Fibroblast of skin of scalp (primary cell): ENCODE measurements at places on chromosomes 2 and 18.

DNA sequence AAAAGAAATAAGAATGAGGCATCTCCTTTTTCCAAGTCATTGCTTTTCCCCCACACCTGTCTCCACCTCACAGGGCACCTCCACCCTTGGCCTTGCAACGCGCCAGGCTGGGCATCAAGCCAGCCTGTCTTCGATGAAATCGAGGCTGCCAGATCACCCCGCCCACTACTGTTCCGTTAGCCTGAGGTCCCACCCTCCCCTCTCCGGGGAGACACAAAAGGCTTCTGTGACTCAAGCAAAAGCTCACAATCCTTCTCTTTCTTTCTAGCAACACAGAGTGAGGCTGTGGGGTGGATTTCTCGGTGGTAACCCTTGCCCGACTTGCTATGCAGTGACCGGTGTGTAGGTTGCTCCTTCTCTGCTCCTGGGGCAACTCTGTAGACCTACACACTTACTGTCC is 9.9 kb downstream of the TNP1 start:
- no peak for DNase-seq

DNA sequence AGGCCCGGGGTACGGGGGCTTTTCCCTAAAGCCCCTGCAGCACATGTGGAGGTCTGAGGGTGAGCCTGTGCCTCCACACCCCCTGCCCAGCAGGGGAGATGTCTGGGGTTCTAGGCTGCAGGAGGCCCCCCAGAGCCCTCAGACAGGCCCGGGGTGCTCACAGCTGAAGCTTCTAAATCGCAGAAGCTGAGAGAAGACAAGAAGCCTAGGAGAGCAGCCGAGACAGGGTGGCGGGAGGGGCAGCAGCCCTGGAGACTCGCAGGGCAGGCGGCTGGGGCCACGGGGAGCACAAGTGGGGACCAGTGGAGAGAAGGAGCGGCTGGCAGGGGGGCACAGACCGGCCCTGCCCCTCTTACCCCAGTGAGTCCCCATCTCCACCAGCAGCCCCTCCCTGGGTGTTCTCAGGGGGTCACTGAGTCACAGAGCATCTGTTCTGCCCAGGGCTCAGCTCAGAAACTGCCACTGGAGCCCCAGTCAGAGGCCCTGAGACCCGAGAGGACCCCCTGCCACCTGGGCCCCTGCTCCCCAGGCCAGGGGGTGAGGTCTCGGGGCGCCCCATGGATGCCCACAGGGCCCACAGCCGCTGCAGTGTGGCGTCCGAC is 26.1 kb downstream of the GPC1 start:
- no peak for DNase-seq

DNA sequence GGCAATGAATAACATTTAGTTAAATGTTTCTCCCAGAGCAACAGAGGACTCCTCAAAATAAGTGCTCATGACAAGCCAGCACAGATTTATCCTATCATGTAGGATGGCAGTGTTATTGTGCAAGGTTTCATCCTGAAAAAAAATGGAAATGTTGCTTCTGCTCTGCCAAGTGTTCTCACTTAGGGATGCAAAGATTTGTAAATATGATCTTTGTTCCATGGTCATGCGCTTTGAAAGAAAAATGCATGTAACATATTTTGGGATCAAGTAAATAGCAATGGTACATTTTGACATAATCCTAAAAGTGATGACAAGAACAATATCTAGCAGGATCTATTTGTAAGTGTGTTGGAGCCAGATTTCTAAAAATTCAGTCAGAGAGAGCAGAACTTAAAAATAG is 229.5 kb upstream of the CCDC150 start:
- no peak for DNase-seq

DNA sequence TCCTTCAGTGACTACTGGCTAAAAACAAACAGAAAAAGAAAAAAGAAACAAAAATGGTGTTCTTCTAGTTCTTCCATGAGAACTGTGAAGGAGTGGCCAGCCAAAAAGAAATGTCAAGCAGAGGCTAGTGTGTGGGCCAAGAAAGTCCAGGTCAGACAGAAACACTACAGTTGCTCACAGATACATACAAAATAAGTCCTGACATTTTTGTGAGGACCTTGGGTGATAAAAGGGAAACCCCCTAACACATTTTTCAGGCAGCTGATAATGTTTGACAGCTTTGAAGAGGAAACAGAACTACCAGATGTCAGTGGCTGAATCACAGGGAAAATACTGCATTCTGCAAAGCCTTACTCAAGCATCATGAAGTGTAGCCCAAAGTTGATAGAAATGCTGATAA is 28.1 kb downstream of the ARHGAP25 start:
- no peak for DNase-seq

DNA sequence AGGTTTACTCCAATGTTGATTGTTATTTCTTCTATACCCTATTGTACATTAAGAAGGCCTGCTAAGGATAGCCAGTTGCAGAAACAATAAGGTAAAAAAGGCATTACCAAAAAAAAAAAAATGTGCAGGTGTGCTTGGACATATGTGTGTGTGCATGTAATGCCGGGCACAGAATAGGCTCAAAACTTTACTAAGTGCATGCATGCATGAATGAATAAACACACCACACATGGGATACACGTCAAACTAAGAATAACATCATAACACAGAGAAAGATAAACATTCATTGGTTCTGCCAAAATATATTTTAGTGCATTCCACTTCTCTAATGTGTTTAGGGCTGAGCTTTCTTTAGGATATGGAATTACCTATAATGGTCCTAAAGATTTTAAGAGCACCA is 298.2 kb downstream of the TCF4 start:
- no peak for DNase-seq

- DNase-seq, result no peak
Measured at GRCh38 chr2:65044097-65044735, 12.0 kb upstream of the CEP68 start.

- no peak for DNase-seq
Measured at GRCh38 chr2:136065384-136065783, 52.6 kb downstream of the CXCR4 start.

DNA sequence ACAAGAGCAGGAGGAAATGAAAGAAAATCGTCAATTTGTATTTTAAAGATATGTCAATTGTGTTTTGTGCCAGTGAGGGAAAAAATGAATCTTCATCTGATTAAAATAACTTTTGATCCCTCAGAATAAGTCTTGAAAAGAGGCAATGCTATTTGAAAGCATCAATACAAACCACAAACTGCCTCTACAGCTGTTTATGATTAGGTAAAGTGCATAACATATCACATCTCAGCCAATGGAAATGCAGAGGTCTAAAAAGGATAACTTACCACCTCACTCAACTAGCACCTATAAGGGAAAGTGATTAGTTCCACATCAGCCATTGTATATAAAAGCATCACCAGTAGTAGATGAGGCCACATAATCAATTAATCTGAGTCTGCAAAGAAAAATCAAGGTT is 492.2 kb upstream of the CDH2 start:
- no peak for DNase-seq

- no peak for DNase-seq
Measured at GRCh38 chr2:88885679-88886416, 194.4 kb downstream of the RPIA start.

GRCh38 chr2:9297807-9298206 is 91.2 kb downstream of the ASAP2 start:
- no peak for DNase-seq

DNA sequence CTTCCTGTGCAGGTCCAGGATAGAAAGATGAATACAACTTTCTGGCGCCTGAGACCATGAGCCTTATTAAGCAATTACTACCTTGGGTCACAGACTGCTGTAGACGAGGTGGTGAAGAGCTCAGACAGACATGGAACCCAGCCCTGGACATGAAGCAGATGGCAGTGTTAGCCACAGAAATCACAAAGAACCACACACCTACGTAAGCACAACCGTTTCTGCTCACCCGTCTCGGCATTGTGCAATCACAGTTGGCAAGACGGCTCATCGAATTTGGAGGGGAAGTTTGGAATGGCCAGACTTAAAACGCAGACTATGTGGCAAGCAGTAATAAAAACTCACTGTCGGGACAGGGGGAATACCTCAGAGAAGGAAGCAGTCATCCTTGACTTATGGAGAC is 24.3 kb upstream of the ASPRV1 start:
- DNase-seq, result no peak

DNA sequence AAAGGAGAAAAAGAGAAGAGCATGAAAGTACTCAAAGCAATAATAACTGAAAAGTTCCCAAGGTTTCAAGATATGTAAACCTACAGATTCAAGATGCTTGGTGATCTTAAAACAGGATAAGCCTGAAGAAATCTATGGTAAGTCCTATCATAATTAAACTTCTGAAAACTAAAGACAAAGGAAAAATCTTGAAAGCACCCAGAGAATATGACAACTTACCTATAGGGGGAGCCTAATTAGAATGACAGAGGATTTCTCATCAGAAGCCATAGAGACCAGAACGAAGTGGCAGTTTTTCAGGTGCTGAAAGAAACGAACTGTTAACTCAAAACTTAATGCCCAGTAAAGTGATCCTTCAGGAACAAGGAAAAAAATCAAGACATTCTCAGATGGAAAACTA is 59.7 kb downstream of the XDH start:
- no peak for DNase-seq

DNA sequence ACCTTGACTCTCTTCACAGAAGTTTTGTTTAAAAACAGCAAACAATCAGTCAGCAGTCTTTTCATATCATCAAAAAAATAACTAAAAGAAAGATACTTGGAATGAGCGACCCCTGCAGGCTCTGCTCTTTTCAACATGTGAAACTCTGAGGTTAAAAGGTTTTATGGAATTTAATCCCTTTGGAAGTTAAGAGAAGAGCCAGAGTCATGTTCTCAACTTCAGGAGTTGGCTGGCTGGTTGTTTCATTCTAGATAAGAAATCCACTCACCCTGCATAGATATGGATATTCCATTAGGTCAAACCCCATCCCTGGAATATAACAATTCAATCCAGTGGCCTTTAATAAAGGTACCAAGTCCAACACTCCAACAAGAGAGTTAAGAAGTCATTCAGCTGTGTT is 115.6 kb upstream of the RMDN2 start:
- peak; percentile 79 for DNase-seq

DNA sequence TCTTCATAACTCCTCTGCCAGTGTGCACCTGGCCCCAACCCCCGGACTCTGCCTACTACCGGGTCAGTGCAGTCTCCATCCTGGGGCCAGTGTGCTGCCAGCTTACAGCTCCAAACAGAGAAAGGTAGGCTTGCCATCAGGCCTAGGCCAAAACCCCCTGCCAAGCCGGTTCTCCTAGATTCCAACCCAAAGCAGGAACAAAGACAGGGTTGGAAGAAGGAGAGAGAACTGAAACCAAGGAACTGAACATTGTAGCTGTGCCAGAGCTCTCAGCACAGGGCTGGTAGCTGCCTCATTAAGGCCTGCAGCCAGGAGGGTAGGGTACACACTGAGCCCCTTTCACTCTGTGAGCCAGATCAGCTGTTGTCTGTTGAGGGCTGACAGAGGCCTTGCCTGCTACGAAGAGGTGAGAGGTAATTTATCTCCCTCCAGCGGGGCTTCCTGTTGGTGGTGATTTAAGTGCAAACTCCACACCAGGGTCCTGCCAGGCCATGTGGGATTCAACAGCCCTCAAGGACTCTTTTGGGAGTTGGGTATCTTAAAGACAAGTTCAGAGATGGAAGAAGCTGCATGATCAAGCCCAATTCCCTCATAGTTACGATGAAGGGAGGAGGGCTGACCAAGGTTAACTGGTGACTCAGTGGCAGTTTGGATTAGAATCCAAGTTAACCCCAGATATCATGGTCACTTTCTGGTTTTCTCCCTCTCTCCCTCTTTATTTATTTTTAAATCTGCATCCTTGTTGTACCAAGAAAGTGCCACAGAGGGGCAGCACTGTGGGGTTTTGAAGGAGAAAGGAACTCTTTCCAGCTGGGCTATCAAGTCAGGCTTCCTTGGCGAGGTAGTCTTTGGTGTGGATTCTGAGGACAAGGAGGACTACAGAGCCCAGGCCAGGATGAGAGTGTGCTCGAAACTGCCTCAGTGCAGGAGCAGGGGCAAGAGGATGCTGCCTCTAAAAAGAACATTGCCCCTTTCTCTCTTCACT is 48.1 kb downstream of the CYRIA start:
- peak; percentile 27 for DNase-seq

DNA sequence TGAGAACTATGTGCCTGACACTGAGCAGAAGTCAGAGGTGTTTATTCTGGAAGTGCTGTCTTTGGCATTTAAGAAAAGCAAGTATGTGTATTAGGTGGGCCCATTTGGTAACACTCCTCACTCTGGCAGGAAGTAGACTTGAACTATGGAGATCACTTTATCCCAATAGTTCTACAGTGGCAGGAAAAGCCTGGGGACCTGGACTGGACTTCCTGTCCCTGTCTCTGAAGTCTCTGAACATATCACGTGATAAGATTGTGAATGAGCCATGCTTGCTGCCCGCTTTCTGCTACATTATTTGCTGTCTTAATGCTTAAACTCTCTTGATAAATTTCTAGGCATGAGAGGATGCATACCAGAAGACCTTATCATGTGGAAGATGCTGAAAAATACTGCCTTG is 203.7 kb downstream of the MYO3B start:
- DNase-seq, result no peak

DNA sequence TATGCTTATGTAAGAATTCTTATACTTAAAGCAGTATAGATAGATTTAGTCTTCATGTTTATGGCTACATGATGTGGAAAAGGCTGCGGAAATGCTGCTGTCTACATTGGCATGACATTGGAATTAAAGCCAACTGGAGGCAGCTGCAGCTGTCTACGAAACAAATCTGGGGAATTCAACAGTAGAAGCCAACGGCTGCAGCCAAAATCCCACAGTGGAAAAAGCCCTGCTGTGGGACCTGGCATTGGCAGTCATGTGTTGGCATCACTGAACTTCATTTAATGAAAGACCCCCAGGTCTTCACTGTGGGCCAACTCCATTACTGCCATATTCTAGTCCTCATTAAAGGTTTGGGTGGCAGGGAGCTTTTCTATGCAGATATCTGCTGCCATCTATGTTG is 223.6 kb downstream of the SLC8A1 start:
- no peak for DNase-seq

DNA sequence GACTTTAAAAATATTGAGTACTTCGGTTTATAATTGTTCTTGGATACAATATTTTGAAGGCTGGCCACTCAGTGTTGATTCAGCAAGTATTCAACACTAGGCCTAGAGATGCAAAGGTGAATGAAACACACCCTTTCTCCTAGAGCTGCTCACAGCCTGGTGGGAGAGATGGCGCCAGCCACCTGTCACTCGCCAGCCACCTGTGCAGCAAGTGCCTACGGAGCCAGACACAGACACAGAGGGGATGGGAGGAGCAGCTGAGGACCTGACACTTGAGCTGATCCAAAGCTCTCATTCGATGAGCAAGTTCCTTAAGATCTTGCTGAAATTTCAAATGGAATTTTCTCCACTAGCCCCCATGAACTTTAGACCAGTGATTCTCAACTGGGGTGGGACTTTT is 151.1 kb upstream of the RIOK3 start:
- no peak for DNase-seq

GRCh38 chr2:767944-768343 is 90.7 kb upstream of the TMEM18 start:
- DNase-seq, result no peak

DNA sequence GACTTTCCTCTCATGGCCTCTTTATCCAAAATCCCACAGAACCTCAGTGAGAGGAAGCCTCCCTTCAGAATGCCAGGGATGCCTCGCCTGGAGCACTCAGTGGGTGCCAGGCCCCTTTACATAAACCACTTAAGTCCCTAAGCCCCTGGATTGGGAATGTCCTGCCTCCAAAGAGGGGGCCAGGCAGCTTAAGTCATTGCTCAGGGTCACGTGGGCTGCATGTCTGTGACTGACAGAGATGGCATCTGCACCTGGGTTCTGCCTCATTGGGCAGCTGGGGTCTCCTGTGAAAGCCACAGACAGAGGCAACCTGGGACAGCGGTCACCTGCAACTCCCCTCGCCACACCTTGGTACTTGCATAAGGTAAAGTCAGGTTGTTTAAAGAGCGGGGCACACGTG is 93.5 kb downstream of the MYT1L start:
- no peak for DNase-seq
